Hindlimb muscle (tissue), 1 donor: ENCODE measurements at places on chromosomes 16 and 17.
A peak's percentile ranks its signal among the peaks of the same experiment; 100 is the strongest.

DNA sequence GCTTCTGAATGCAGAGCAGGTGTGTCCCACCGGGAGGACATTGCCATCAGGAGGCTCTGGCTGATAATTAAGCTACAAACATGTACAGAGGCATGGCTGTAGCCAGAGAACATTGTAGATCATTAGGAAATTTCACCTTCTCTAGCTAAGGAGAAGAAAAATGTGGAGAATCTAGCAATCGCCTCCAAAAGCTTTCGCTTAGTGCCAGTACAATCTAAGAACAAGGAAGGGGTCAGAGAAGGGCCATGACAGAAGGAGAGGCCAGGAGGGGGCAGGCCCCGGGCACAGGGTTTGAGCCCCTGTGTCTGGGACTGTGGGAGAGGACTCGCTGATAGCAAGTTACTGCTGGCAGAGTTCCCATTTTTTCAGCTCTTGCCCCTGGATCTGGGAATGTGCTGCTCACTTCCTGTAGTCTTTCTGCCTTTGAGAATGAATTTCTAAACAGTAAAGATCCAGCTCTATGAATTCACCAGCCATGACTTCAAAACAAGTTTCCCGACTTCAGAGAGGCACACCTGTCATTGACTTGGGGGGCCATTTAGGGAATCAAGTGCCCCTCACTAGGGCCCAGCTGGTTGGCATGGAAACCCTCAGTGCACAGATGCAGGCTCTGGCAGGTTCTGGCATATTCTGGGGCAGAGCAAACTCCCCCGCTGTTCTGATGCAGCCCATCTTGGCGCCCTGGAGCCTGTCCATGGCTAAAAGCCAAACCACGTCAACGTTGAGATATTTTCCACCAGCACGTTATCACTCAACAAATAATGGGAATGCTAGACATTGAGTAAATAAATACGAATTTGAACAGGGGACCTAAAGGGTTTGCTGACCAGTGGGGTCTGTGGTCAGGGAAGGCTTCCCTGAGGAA is 59.5 kb upstream of the CACNG4 start:
- peak; percentile 15 for DNase-seq

DNA sequence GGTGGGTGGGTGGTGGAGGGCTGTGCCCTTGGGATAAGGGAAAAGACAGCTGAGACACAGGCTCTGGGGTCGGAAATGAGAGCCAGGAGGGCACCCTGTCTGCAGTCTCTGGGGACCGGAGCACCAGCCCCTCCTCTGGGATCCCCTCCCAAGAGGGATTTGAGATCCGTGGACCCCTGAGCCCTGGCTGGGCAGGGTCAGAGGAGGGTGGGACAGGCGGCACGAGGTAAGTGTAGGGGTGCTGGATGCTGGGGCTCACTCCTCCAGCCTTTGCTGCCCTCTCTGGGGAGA is 425 bp downstream of the SGSH start:
- no peak for DNase-seq

GRCh38 chr16:12158428-12158827 is 181.9 kb downstream of the SNX29 start:
- DNase-seq, result no peak

DNA sequence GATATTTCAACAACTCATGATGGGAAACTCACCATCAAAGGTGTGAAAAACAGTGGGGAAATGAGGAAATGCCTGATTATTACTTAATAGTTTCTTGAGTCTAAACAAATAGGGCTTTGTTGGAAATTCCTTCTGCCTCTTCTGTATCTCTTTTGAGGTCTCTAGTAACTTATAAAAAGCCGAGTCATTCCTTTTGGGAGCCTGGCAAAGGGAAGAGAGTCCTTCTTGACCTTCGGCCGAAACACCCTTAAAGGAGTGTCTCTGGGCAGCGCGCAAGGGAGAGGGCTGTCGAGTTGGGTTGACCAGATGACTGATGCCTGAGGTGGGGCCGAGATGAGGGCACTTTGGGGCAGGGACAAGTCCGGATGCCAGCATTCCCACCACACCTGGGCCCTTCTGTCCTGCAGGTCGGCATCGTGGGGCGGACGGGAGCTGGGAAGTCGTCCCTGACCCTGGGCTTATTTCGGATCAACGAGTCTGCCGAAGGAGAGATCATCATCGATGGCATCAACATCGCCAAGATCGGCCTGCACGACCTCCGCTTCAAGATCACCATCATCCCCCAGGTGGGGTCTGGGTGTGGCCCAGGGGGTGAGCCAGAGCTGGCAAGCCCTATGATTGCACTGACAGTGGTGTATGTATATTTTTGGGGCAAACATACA is 89.2 kb downstream of the ABCC6 start:
- DNase-seq, result no peak

- no peak for DNase-seq
Measured at GRCh38 chr16:616733-617586, 13.8 kb upstream of the WFIKKN1 start.

DNA sequence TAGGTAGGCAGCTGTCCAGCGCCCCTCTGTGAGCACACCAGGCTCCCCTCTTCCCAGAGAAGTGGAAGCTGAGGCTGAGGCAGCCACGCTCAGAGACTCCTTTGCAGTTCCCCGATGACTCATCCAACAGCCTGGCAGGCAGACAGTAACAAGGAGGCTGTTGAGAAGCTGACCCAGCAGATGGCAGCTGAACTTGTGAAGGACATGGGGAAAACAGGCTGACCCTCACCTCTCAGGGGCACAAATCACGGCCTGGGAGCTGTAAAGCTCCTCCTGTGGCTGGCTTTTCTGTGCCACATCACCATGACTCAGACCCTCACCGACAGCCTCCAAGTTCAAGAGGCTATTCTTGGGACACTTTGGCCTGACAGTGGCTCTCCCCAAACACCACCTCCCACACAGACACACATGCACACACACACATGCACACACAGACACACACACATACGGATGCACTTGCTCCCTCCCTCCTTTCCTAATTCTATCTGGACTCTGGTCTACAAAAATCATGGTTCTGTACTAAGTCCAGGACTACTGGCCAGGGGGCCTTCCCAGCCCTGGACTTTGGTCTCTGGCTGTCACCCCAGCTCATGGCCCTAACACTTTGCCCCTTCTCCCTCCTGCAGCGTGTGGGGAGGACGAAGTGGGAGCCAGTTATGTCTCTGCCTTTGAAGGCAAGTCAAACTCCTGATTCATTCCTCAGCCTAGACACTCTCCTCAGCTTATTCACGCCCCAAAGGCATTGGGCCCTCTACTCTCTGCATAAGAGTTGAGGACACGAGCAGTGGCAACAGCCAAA is 23.2 kb downstream of the MAP3K14 start:
- no peak for DNase-seq

- no peak for DNase-seq
Measured at GRCh38 chr16:87878704-87879103, 9.4 kb upstream of the SLC7A5 start.

GRCh38 chr16:10988164-10988803 is 43.9 kb downstream of the CLEC16A start:
- DNase-seq, result no peak
